ENCODE measurements at places on chromosomes 1 and 21.

DNA sequence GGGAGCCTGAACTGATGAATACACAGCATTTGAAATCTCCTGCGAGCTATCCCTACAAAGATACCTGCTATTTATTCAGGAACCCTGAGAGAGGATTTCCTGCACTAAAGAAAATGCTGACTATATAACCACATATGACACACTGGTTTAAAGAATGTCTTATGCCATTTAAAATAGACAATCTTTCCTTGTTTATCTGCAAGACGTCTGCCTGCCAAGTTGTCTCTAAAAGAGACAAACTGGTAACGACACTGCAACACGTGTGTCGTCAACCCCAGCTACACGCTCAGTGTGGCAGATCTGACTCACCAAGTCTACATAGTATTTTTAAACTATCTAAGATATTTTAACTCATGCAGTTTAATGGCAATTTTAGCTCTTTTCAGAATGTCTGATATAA lies 42.7 kb downstream of the APP start:
- no peak for DNase-seq

GRCh38 chr1:153119491-153119971 lies 6.2 kb upstream of the SPRR2F start:
- no peak for DNase-seq

- no peak for DNase-seq
Measured at GRCh38 chr1:197065559-197065958, 1.5 kb downstream of the F13B start.

DNA sequence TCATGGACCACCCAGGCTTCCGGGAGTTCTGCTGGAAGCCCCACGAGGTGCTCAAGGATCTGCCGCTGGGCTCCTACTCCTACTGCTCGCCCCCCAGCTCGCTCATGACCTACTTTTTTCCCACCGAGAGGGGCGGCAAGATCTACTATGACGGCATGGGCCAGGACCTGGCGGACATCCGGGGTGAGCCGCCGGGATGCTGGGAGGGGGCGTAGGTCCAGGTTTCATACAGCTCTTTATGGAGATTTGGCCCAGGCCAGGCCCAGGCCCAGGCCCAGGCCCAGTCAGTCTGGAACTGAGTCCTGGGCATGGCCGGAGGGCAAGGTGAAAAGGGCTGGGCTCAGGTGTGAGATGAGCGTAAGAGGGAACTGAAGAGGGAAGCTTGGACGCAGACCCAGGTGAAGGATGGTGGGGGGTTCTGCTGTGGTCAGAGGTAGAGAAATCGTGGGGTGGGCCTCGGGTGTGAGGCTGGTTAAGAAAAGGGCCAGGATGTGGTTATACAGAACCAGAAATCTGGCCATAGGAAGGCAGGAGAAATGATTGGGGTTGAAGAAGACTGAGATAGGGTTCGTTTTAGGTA lies 23.0 kb downstream of the DISP3 start:
- no peak for DNase-seq

DNA sequence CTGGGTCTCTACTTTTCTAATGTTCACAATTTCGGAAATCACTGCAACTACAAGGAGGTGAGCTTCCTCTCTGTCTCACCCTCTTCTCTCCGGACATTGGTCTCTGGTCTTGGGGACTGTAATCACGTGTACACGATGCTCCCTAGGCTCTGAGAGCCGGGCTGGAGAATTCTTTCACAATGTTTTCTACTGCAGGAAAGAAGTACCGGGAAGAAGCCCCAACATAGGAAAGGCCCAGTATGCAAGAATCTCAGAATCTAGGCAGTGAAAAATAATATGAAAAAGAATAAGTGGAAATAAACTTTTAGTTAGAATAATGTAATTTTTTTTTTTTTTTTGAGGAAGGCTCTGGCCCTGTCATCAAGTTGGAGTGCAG lies 13.5 kb upstream of the HJV start:
- no peak for DNase-seq

DNA sequence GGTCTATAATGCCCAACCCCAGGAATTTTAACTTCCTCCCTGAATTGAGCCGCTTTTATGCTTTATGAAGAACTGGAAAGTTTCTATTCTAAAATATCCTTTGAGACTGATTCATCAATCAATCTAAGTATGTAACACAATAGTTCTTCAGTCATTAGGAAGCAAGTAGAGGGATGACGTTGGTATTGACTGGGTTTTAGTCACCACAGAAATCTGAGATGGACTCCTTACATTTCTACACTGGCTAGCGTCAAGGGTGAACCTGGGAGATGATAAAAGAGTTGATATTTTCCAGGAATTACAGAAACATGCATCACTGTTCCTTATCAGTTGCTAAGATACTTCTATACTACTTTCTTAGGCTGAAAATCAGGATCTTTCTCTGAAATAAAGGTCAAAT lies 308.0 kb downstream of the HMCN1 start:
- DNase-seq, result no peak
